Activated CD8-positive, alpha-beta T cell treated with anti-CD3 and anti-CD28 coated beads, Interleukin-2, amount 10 ng/mL, durations not matched to agents 7 days and 5 days (primary cell): ENCODE measurements at places on chromosomes 2 and 18. TPM values are rescaled to one million over a fixed set of nuclear protein-coding genes. Genes with fewer than 3 reads are reported as not detected.

DNA sequence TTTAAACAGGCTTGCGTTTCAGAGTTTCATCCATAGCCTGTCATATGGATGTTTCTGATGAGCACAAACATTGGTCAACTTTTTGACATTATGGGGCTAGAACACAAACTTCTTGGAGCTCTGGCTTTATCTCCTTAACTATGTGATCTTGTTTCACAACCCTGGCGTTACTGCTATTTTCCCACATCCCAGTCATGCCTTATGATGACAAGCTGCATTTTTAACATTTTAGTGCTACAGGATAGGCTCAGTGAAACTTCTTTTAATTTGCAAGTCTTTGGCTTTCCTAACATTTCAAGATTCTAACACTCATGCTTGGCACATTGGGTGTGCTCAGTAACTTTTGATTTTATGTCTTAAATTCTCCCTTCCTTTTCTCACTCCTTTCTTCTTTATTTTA, 21.0 kb upstream of the PDE1A start:
- no peak overlapping the region for H3K4me3 ChIP-seq
- H3K36me3 ChIP-seq: no peaks in the 10 kb centered on the region
- H3K27ac ChIP-seq: no peak overlapping the region
- DNase-seq: no peak

DNA sequence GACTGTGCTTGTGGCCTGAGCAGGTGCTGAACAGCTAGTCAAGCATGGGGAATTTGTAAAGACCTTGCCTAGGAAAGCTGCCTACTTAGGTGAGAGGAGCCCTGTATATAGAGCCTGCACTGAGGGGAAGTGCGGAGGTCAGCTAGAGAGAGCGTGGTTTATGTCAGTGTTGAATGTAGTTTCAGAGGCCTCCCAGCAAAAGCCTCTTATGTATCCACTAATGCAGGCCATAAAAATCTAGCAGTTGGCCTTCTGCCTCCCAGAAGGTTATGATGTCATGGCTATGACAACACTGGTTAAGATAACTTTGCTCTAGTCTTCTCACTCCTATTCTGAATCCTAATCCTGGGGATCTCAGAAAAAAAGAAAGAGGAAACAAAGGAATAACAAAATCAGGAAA, 88.9 kb downstream of the ASXL3 start:
- no peak overlapping the region for H3K4me3 ChIP-seq
- H3K27me3 ChIP-seq: no peaks in the 10 kb centered on the region
- no peak overlapping the region for H3K27ac ChIP-seq

FRZB gene
- total RNA-seq: not detected

DNA sequence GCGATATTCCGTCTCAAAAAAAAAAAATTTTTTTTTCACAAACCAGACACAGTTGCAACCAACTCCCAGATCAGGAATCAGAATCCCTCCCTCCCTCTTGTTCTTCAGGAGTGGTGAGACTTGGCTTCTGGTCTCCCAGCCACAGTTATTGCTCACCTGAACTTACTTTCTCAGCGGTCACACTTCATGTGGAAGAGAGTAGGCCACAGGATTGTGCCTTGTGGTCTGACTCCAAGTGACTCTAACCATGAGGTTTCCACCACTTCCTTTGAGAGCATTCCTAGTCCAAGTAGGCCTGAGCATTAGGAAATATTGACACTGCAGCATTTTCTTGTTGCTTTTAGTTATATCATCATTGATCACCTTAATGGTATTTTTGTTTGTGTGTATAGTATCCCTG, 12.1 kb downstream of the FMNL2 start:
- no peaks in the 10 kb centered on the region for H3K36me3 ChIP-seq
- H3K4me1 ChIP-seq: no peaks in the 10 kb centered on the region
- no peak for DNase-seq
- H3K4me3 ChIP-seq: no peak overlapping the region
- H3K27me3 ChIP-seq: peaks cover 5% of the 10 kb centered on the region
- no peak overlapping the region for H3K27ac ChIP-seq

GRCh38 chr2:55033076-55033742, 17.0 kb downstream of the RTN4 start:
- H3K4me1 ChIP-seq: peaks cover 37% of the 10 kb centered on the region
- H3K36me3 ChIP-seq: peaks cover 37% of the 10 kb centered on the region
- H3K4me3 ChIP-seq: no peak overlapping the region
- peak; percentile 36 for DNase-seq
- no peak overlapping the region for H3K27ac ChIP-seq
- no peaks in the 10 kb centered on the region for H3K27me3 ChIP-seq

ALPG gene
- not detected for total RNA-seq

DNA sequence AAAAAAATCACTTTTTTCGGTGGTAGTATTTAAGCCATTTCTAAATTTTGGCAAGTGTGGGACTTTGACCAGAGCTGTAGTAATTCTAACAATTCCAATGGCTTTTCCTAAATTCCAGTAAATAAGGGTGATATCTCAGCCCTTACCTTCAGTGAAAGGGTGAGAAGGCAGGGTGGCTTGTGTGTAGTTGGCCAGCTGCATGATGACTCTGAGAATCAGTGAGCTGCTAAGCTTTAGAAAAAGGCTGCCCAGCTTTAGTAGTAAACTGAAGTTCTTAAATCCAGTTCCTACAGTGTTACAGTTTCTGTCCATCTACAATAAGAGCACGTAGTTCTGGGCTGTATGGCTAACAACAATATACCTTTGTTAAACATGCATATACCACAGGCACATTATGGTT, 42.0 kb downstream of the OXER1 start:
- no peak overlapping the region for H3K27ac ChIP-seq
- H3K27me3 ChIP-seq: no peaks in the 10 kb centered on the region
- H3K36me3 ChIP-seq: peaks cover 4% of the 10 kb centered on the region
- H3K4me3 ChIP-seq: no peak overlapping the region

GRCh38 chr2:42110641-42111322, 58.4 kb upstream of the EML4 start:
- no peak for DNase-seq
- no peak overlapping the region for H3K4me3 ChIP-seq
- H3K27me3 ChIP-seq: no peaks in the 10 kb centered on the region
- H3K27ac ChIP-seq: no peak overlapping the region
- H3K4me1 ChIP-seq: peaks cover 12% of the 10 kb centered on the region

LDLRAD4 gene
- total RNA-seq: 35.7 TPM

DNA sequence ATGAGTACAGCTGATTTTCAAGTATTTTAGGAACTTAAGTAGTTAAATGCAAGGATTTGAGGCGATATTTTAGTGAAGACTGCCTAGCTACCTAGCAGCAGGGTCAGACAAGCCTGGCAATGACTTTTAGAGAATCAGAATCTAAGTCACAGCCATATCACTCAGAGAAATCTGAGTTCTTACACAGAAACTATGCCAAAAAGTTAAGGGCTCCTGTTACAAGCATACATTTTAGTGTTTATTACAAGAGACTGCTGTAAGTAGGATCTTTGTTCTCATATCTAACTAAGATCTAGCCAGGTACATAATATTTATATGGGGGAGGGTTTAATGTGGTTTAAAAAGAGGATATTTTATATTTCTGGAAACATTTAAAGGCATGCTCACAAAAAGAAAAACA, 37.5 kb downstream of the MAP4K3 start:
- DNase-seq: no peak
- no peaks in the 10 kb centered on the region for H3K27me3 ChIP-seq
- peaks cover 16% of the 10 kb centered on the region for H3K4me1 ChIP-seq
- H3K36me3 ChIP-seq: peaks cover 3% of the 10 kb centered on the region

DNA sequence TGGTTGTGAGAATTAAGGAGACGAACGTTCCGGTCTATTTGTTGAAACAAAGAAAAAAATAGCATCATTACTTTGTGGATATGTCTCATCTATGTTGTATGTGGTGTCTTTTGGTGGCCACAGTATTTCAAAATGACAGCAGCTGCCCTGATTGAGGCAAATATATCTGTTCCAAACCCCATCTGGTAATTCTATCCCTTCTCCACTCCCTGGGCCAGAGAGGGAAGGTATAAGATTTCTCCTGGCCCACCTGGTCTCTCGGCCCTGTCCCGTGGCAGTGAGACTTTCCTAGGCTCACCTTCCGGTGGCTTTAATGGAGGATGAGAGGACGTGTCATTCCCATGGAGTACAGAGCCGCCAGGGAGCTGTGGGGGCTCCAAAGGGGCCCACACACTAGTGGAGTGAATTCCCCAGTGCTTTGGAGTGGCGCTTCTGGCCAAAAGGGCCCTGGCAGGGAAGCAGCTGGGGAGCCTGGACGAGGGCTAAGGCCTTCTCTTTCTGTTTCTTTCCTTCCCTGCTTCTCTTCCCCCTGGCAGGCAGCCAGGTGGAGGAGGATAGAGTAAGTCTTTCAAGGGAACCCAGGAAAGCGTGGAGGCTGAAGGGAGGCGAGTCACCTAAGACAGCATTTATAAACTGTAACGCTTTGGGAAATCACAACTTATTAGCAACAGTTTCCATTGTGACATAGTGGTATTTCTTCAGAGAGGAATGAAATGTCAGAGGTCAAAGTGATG, 5.6 kb downstream of the FOSL2 start:
- no peak for DNase-seq
- peaks cover 44% of the 10 kb centered on the region for H3K4me1 ChIP-seq
- H3K27ac ChIP-seq: peak overlapping the region; percentile 6
- no peaks in the 10 kb centered on the region for H3K27me3 ChIP-seq
- H3K4me3 ChIP-seq: no peak overlapping the region

- DNase-seq: no peak
- H3K27me3 ChIP-seq: no peaks in the 10 kb centered on the region
- H3K27ac ChIP-seq: no peak overlapping the region
- H3K4me3 ChIP-seq: no peak overlapping the region
- H3K4me1 ChIP-seq: no peaks in the 10 kb centered on the region
Measured at GRCh38 chr2:33513480-33513879, 37.0 kb downstream of the RASGRP3 start.

INHA gene
- total RNA-seq: not detected

DNA sequence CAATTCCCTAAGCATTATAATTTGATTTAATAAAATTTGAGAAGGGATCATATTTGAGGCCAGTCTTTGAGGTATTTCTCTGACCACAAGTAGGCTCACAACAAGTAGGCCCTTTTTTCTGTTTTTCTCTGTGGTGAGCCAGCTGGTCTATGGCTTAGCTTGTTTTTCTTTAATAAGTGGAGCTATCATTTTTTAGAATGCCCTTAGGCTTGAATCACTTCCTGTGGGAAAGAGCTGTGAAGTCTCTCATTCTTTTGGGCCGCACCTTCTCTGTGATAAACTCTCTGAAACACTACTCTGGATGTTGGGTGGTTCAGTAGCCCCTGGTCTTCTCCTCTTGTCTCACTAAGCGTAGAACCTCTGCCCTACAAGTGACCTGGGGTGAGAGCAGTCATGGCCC, 235.9 kb downstream of the SUCLG1 start:
- no peak overlapping the region for H3K27ac ChIP-seq
- no peaks in the 10 kb centered on the region for H3K27me3 ChIP-seq
- H3K4me3 ChIP-seq: no peak overlapping the region
- H3K4me1 ChIP-seq: no peaks in the 10 kb centered on the region
- DNase-seq: no peak

GRCh38 chr2:238081150-238081549, 19.0 kb upstream of the ESPNL start:
- peaks cover 71% of the 10 kb centered on the region for H3K36me3 ChIP-seq
- H3K27me3 ChIP-seq: no peaks in the 10 kb centered on the region
- no peak overlapping the region for H3K27ac ChIP-seq
- no peak for DNase-seq

DNA sequence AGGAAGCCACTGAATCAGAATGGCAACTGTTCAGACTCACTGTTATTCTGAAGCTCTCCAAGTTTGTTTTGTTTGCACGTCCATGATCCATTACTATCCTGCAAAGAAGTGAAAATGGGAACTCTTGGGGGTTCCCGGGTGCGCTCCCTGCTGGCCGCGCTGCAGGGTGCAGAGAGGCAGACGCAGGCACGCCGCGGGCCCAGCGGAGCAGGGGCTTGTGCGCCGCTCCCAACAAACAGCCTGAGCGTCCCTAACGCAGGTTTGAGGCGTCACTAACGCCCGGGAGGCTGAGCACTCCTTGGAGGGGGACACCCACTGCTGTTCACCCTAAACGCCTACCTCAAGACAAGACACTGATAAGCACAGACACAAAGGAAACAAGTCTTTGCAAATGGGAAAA, 14.3 kb upstream of the PIEZO2 start:
- H3K36me3 ChIP-seq: no peaks in the 10 kb centered on the region
- peaks cover 6% of the 10 kb centered on the region for H3K27me3 ChIP-seq
- no peak overlapping the region for H3K27ac ChIP-seq
- no peaks in the 10 kb centered on the region for H3K4me1 ChIP-seq
- no peak overlapping the region for H3K4me3 ChIP-seq

DNA sequence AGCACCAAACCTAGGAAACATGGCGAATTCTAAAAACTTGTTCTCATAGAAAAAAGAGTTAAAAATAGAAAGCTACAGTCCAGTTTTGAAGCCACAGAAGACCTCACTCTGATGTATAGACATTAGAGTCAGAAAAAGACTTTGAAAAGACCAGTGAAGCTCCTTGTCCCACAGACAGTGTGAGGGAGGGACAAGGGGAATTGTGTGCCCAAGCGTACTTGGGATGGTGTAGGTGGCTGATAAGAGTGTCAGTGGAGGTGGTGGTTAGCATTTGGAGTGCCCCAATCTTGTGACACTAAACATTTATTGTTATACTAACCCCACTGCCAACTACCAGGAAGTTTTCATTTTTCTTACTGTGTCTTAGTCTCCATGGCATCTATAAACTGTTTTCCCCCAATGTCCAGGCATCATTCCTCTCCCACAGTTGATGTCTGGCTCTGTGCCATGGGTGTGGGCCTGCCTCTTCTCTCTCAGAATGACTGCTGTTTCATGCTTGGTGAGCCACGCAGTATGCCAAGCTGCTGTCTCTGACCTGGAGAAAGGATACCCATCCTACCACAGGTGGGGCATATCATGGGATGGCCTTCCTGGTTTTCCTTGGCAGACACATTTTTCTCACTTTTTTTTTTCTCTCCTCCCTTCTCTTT, 161.4 kb downstream of the RPIA start:
- H3K27ac ChIP-seq: no peak overlapping the region
- no peak overlapping the region for H3K4me3 ChIP-seq
- peaks cover 11% of the 10 kb centered on the region for H3K27me3 ChIP-seq
- peaks cover 6% of the 10 kb centered on the region for H3K4me1 ChIP-seq
- no peak for DNase-seq

GRCh38 chr2:15334644-15335326, 226.3 kb downstream of the NBAS start:
- H3K4me3 ChIP-seq: no peak overlapping the region
- no peaks in the 10 kb centered on the region for H3K27me3 ChIP-seq
- no peak for DNase-seq
- peaks cover 7% of the 10 kb centered on the region for H3K4me1 ChIP-seq
- H3K27ac ChIP-seq: no peak overlapping the region
